RKO (cell line): ENCODE measurements at places on chromosomes 6 and 20.

DNA sequence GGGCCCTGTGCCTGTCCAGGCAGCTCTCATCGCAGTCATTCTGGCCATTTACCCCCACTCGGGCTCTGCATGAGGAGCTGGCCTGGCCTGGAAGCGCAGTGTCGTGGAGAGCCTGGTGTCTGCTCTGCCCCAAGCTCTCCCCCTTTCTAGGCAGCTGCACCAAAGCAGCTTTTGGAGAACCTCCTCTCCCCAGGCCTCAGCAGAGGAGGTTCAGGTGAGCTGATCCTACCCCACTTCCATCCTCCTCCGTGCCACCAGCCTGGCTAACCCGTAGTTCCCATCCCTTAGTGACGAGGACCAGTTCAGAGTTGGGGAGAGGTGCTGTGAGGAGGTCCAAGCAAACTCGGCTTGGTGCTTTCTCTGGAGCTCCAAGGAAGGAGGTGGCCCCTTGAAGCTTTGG, 30.5 kb upstream of the PHACTR3 start:
- no peak for DNase-seq

DNA sequence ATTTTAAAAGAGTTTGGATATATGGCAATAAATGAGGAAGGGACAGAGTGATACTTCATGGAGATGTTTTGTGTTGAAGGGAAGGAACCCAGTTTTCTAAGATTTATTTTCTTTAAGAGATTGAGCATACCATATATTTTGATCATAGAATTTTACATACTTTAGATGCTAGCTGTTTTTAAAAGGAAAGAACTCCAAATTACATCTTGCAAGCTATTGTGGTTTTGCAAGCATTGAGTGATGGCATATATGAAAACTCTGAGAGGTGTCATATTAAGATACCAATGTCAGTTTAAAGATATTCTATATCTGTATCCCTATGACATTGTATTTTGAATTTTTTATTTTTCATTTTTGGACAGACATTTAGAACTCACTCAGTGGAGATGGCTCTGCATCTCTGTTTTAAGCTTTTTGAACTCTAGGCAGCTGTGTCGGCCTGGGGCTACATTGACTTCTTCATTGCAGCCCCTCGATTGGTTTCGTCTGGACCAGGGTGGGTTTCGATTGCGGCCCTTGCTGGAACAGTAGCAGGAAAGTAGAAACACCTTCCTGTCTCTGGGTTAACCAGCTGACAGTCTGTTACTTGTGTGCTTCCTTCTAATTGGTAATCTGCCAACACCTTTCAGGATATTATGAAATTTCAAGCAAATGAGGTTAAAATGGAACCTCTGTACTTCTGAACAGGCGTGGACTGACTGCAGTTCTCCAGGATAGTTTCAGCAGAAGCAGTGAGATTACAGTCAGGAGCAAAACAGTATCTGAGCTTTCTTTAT, 14.0 kb downstream of the IGF2R start:
- DNase-seq: no peak

DNA sequence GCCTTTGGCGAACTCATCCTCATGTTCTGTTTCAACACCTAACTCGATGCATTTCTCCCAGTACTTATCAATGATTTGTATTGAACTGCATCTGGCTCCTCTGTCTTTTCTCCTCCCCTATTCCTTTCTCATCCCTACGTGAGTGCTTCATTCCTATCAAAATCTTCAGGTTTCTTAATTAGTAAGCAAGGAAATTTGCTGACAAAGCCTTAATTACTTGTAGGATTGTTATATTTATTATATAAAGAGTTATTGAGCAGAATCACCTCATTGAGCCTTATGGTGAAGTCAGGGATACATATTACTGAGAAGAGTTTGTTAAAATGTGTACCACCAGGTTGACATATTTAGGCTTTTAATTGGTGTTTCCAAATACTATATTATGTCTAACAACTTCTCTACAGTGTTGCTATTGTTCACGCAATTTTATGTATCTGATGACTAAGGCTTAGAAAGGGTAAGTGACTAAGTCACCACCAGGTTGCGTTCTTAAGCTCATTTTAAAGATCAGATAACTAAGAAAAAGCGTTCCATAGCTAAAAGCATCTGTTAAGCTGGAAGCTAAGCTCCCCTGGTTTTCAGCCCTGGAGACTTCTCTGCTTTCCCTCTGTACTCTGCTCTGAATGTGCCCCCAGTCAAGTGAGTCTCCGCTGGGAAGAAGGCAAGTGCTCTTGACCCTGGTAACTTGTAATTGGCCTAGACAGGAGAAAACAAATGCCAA, 18.9 kb downstream of the SCGN start:
- peak; percentile 42 for DNase-seq

DNA sequence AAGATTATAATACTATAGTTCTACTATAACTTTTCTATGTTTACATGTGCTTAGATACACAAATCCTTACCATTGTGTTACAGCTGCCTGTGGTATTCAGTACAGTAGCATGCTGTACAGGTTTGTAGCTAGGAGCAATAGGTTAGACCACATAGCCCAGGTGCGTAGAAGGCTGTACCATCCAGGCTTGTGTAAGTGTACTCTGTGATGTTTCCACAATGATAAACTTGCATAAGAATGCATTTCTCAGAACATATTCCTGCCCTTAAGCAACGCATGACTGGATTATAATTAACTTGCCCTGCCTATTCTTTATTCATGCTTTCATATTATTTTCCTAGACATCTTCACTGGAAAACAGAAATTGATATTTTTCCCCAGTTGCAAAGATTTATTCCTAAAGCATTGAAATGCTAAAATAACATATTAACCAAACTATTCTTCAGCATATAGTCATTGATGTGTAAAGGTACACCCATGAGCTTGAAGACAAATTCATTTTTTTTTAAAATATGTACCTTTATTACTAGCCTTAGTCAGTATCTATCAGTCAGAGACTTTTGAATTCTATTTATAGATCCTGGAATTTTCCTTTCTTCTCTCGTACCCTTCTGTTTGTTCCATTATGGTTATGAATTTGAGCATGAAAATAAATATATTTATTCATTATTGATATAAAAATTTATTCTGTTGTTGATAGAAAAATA, 7.2 kb upstream of the CTAGE9 start:
- no peak for DNase-seq

GRCh38 chr6:154404791-154405400, 48.3 kb upstream of the IPCEF1 start:
- DNase-seq: no peak

DNA sequence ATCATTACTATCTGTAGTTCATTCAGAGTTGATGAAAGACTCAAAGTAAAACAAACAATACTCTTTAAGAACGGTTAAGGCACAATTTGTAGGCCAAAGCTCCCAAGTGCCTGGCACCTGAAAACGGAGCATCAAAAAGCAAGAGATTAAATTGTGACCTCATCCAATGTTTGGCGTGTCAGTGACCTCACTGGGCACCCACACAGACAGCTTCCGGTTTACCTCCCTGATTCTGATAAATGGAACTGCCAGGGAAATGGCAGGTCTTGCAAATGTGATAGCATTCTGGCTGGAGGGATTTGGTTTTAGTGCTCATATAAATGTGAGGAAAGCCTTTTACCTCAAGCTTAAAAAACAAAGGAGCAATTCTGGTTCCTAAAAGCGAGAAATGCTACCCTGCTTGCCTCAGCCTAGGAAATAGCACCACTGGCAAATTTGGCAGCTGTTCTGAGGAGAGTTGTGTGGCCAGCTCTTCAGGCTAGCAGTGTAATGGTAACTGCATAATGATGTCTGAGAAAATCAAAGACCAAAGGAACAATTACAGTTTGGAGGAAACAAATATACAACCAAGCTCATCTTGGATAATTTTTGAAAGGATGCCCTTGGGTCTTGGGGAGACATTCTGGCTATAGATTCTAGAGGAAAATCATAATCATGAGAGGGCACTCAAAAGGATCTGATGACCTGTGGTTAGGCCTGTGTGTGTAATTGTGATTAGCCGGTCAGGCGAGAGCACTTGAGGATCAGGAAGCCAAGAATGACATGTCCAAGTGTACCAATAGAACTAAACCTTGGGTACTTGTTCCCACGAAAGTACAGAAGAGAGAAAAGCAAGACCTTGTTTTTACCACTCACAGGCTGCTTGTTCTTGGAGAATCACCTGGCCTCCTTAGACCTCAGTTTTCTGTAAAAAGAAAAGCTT, 174.3 kb downstream of the TFAP2B start:
- no peak for DNase-seq
